Left hindlimb (tissue), 1 donor: ENCODE measurements at places on chromosomes 3 and 15.

DNA sequence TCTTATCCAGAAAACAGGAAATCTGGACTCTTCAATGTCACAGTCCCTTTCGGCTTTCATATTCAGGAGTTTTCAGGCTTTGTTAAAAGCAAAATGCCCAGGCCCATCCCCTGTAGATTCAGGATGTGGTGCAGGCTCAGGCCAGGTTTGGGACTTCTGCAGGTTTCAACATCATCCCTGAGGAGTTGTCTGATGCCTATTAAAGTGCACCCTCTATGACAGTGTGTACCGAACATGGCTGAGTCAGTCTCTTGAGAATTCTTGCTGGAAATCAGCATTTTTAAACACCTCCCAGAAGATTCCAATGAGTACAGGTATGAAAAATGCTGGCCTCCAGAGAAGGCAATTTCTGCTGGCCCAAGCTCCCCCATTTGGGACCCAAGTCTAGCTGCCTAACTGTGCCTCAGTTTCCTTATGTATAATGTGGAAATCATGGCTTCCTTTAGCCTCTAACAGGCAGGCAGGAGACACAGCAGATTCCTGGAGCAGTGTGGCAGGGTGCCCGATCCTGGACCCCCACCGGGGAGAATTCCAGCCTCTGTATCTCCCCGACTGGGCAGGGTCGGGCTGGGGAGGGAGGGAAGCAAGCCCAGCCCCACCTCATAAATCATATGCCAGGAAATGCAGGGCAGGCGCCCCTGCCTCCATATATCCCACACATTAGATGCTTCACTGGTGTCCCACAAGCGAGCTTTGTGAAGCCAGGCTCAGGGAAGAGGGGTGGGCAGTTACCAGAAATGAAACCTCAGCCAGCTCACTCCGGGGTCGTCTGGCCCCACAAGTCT, 44.4 kb upstream of the SLC6A11 start:
- no peak for DNase-seq

GRCh38 chr3:191975936-191976335, 515.0 kb downstream of the PYDC2 start:
- DNase-seq = no peak

DNA sequence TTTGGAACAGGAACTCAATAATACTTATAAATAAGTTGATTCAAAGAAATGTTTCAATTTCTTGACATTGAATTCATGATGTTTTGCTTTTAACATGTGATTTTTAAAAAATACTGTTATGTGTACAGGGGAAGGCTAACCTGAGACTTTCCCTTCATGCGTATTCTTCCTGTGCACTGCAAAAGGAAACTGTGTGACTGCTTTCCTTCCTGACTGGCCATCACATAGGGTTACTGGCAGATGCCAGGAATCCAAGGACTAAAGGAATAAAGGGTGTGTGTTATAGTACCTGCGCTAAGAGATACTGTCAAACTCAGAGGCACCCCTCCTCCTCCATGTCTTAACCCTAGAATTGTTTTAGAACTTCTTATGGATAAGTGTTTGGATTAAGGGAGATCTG, 236.0 kb downstream of the UBE2E2 start:
- no peak for DNase-seq

DNA sequence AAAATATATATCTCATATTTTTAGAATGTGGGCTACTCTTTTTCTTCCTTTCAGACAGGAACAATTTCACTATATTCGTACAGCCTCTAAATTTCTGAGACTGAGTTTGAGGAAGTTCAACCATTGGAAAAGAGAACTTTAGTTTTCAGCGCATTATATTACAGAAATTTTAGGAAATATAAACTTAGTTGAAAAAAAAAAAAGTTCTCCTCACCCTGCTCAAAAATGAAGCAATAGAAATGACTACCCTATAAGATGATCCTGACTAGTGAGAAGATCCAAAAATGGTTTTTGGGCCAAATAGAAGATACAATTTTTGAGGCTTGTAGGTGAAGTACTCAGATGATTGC, 139.6 kb downstream of the MCTP2 start:
- no peak for DNase-seq

DNA sequence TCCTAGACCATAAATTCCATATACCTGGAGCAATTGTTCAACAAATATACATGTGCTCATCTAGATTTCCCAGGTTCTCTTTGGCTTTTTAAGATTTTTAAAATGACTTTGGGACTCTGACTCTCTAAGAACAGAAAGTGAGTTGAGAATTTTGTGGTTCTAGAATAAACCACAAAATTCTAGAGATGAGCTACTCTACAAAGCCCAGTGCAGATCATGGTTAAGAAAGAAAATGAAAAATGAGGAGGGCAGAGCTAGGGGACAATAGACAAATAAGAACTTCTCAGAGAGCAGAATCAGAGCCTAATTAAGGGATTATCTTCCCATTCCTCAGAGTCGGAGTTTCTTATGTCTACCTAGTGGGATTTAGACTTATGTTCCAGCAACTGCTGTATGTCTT, 694.7 kb downstream of the ZNF385D start:
- DNase-seq = no peak

GRCh38 chr3:111668888-111669488, 73.8 kb upstream of the ZBED2 start:
- DNase-seq = no peak

DNA sequence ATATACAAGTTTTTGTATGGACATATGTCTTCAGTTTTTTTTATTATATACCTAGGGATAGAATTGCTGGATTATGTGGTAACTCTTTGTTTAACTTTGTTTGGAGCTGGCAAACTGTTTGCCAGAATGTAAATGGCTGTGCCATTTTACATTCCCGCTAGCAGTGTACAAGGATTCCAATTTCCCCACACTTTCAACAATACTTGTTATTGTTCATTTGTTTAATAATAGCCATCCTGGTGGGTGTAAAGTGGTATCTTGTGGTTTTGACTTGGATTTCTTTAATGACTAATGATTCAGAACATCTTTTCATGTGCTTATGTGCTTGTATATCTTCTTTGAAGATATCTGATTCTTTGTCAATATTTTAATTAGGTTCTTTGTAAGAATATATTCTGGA, 64.4 kb downstream of the ZNF609 start:
- no peak for DNase-seq

- DNase-seq = no peak
Measured at GRCh38 chr3:44468572-44469520, 8.6 kb downstream of the ZNF445 start.

GRCh38 chr3:58564456-58565160, 12.6 kb downstream of the FAM107A start:
- DNase-seq = no peak

DNA sequence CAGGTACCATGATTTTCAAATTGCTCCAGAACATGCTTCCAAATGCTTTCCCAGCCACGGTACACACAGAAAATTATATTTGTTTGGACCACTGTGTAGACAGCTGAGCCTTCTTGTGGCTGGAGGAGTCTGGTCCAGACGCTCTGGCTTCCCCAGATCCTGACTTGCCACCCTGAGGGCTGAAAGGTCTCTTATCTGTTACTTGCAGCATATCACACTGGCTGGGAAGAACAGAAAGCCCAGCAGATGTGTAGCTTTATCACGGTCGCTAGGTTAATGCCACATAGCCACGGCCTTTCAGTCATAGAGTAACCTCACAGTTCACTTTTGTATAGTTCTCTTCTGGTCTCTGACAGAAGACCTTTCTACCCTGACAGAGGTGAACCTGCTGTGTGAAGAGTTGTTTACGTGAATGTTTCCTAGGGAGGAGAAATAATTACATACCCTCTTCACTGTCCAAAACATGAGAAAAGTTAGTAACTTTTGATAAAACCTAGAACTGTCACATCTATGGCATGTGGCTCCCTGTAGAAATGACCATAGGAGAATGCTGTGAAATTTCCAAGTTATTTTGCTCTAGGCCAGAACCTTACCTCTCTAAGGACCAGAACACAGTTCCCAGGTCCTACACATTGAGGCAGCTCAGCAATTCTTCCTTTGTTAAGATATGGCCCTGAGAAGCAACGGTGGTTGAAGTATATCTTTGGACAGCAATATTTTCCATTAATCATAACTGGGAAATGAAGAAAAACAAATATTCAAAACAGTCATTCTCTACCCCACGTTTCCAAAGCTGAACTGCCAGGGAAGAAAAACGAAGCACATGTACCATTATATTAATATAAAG, 15.8 kb upstream of the STIMATE start:
- no peak for DNase-seq
